ENCODE measurements at places on chromosomes 13 and 19. TPM values are rescaled to one million over a fixed set of nuclear protein-coding genes. Genes with fewer than 3 reads are reported as not detected.

DNA sequence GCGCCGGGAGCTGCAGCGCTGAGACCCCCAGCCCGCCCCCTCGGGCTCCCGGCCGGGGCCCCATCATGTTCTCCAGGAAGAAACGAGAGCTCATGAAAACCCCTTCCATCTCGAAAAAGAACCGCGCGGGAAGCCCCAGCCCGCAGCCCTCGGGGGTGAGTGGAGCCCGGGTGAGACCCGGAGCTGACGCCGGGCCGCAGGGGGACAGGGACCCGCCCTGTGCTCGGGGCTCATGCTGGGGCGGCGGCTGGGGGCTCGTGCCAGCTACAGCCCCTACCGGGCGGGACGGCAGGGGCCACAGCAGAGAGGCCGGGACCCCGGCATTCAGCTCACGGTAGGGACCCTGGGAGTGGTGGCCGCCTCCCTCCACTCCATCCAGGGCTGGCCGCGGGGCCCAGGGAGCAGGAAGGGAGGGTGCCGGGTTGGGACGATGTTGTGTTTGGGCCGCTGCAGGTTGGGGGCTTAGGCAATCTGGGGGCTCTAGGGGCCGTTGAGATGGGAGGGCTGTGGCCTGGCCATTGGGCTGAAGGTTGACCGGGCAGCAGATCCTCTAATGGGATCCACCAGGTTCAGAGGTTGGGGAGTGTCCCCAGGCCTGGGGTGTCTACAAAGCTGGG, 482 bp downstream of the ARHGAP45 start:
- no peak overlapping the region for H3K27ac ChIP-seq
- no peaks in the 10 kb centered on the region for H3K27me3 ChIP-seq
- peak overlapping the region; percentile 72 for H3K4me3 ChIP-seq
- H3K4me1 ChIP-seq = peaks cover 23% of the 10 kb centered on the region
- H3K36me3 ChIP-seq = peaks cover 6% of the 10 kb centered on the region
- no peak for DNase-seq

Gene VSTM2B
- not detected for total RNA-seq

GRCh38 chr13:69912630-69913029, 195.0 kb upstream of the ATXN8OS start:
- no peaks in the 10 kb centered on the region for H3K36me3 ChIP-seq
- no peak overlapping the region for H3K27ac ChIP-seq
- DNase-seq = no peak
- H3K27me3 ChIP-seq = peaks cover 20% of the 10 kb centered on the region

GRCh38 chr13:111296417-111296816, 24.0 kb upstream of the TEX29 start:
- H3K4me1 ChIP-seq = no peaks in the 10 kb centered on the region
- no peak overlapping the region for H3K4me3 ChIP-seq
- H3K27me3 ChIP-seq = no peaks in the 10 kb centered on the region
- H3K36me3 ChIP-seq = peaks cover 35% of the 10 kb centered on the region
- no peak overlapping the region for H3K27ac ChIP-seq
- no peak for DNase-seq

- H3K27me3 ChIP-seq = no peaks in the 10 kb centered on the region
- H3K4me3 ChIP-seq = no peak overlapping the region
- H3K36me3 ChIP-seq = peaks cover 5% of the 10 kb centered on the region
- DNase-seq = no peak
- H3K27ac ChIP-seq = no peak overlapping the region
- H3K4me1 ChIP-seq = peaks cover 17% of the 10 kb centered on the region
These were observed 55.2 kb downstream of the ERCC5 start for GRCh38 chr13:102901056-102901455.

Gene HAUS5
- 6.3 TPM for total RNA-seq
